ENCODE measurements at places on chromosomes 11 and 22.
A peak's percentile ranks its signal among the peaks of the same experiment; 100 is the strongest.

DNA sequence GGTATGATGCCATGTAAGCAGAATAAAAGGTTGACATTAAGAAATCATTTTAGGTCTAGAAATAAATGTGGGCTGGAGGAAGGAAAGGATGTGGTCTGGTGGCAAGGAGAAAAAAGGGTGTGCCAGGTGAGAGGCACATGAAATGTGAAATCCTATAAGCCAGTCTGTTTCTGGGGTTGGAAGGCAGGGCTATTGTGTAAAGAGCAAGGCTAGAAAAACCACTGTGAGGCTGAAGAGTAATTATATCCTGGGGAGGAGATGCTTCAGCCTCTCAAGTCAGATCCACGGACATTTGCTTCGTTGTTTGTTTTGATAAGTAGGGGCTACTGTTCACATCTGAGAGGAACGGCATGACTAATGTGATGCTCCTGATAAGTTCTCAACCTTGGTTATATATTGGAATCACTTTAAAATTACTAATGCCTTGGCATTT, 77.5 kb upstream of the CTSC start:
- no peak for DNase-seq

- DNase-seq, result no peak
Measured at GRCh38 chr11:12248330-12248729, 129.0 kb upstream of the PARVA start.

GRCh38 chr11:45048313-45048841, 97.7 kb upstream of the TP53I11 start:
- no peak for DNase-seq

- no peak for DNase-seq
Measured at GRCh38 chr11:14308897-14309387, 50.0 kb downstream of the RRAS2 start.

DNA sequence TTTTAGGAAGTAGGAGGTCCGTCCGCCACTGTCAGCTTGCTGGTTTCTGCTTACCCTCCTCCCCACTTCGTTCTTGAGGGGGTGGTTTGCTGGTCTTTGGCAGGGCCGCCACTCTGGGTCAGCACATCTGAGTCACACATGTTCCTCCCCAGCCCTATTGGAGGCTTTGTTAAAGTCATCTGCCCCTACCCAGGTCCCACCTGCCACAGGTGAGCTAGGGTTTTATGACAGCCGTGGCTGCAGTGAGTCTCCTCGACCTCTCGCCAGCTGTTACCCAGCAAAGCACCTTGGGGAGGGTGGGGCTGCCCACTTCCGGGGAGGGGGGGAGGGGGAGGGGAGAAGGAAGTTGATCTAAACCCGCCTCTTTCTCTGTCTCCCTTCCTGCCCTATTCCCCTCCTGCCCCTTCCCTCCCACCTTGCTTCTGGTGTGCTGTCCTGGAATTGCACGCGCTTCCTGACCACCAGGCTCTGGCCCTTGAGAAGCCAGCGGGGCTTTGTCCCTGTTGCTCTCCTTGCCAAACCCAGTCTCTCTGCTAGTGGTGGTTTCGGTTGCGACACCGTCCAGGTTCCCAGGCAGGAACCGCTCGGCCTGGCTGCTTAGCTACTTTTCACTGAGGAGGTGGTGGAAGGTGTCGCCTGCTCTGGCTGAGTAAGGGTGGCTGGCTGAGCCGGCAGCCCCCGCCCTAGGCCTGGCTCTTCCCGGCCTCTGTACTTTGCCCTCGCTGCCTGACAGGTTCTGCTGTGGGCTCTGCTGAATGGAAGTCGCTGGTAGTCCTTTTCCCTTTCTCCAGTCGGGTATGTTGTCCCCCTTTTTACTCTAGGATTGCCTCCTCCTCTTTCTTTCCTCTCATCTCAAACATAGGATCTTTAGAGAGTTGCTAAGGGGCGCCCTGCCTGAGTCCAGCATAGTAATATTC, 28.5 kb downstream of the RCOR2 start:
- peak; percentile 80 for DNase-seq

DNA sequence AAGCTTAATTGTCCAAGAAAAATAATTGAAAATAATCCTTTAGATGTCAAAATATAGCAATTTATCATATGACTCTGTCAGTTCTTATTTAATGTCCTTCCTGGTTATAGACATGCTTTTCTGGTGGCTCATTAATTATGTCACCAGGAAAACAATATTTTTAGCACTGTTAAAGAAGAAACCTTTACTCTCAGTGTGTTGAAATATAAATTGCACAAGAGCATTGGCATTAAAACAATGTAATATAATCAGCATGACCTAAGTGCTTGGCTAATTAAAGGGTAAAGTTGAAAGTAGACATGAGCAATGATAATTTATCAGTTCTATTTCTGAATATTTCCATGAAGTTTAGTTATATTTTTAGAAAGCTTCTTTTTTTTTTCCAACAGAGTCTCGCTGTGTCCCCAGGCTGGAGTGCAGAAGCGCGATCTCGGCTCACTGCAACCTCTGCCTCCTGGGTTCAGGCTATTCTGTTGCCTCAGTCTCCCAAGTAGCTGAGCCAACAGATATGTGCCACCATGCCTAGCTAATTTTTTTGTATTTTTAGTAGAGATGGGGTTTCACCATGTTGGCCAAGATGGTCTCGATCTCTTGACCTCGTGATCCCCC, 232.3 kb downstream of the JRKL start:
- no peak for DNase-seq

- no peak for DNase-seq
Measured at GRCh38 chr11:111819829-111820237, 51.5 kb downstream of the ALG9 start.

All from GM12892 (cell line).